ENCODE measurements at places on chromosomes 12 and 14. TPM values are rescaled to one million over a fixed set of nuclear protein-coding genes. Genes with fewer than 3 reads are reported as not detected.
A peak's percentile ranks its signal among the peaks of the same experiment; 100 is the strongest.

DNA sequence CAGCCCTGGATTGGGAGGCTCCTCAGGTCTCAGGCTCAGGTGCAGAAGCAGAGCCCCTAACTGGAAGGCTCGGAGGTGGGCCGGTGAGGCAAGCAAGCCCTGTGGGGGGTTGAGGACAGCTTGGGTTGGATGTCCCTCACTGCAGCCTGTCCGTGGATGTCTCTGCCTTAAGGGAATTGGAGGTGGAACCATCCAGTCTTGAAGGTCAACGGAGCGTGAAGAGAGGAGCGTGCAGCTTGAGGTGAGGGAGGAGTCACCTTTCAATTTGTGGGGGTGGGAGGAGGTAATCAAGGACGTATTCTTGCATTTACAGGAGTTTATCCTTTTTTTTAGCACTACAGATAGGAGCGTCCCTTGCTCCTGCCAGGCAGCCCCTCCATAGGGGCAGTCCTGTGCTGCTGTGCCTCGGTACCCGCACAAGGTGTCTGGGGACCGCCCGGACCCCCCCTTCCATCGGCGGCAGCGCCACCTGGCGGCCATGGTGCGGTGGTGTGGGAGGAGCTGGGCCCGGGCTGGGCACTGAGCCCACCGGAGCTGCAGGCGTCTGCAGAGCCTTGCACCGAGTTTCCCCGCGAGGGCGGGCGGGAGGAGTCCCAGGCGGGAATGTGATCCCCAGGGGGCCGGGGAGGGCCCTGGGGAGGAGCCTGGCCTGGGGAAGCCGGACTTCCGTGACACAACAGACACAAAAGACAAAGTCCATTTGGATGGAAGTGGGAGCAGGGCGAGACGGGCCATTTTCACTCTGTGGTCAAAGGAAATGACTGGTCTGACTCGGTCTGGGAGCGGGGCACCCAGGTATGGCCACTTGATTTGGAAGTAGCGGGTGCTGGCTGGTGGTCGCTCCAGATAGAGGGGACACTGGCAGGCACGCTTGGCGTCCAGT lies 864 bp downstream of the DNAJC22 start:
- DNase-seq: peak; percentile 70

DNA sequence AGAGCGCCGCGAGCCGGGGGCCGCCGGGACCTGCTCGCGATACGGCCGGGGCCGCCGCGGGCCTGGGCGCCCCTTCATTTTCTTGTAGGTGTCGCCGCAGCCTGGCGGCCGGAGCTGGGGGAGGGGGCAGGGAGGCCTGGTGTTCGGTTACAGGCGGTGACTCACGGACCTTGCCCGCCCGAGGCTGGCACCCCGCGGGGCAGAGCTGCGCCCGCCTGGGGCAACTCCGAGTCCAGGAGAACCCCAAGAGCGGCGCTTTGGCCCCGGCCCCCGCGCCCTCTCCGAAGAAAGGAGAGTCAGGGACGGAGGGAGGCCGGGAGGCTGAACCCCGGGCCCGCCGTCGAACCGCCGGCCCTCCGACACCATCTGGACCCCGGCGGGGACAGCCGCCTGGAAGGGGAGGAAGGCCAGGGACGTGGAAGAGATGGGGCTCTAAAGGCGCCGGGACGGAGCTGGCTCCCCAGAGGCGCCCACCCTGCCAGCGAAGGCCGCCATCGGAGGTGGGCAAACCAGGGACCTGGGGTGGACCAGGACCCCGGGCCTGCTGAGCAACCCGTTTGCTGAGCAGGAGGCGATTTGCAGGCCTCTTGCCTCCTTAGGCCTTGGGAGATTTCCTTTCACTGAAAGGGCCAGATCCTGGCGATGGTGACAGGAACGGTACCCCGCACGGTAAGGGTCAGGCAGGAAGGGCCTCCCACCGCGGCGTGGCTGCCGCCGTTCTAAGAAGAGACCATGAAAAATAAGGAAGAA lies 843 bp upstream of the NUAK1 start:
- peak; percentile 83 for DNase-seq

DNA sequence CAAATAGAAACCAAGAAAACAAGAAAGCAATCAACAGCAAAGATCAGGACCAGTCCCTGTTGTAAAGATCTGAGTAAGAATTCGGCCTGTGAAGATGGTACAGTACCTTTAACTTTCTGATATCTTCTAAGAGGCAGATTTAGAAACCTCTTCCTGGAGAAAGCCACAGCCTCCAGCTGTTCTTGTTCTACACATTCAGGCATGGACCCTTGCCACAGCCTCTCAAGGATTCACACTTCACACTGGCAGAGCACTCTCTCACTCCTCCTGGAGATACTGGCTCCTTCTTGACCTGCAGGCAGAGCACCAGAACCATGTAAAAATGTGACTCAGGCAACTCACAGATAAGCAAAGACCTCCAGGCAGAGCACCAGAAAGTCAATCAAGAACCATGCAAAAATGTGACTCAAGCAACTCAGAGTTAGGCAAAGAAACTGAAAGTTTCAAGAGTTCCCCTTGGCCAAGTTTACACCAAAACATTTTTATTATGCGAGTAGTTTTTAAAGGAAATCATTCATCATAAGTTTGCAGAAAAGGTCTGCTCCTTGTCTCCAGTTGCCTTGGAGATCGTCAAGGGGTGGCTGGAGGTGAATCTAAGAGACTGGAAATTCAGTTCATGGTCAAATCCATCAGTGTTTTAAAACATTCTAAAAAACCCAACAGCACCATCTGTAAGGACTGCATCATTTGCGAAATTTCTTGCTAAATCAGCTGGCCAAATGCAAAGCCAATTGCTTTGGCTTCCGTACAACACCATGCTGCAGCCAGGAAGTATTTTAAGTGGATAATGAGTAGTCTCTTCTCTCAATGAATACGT lies 119.3 kb upstream of the MDM1 start:
- peak; percentile 89 for DNase-seq

Gene OR10A7
- polyA plus RNA-seq: not detected

DNA sequence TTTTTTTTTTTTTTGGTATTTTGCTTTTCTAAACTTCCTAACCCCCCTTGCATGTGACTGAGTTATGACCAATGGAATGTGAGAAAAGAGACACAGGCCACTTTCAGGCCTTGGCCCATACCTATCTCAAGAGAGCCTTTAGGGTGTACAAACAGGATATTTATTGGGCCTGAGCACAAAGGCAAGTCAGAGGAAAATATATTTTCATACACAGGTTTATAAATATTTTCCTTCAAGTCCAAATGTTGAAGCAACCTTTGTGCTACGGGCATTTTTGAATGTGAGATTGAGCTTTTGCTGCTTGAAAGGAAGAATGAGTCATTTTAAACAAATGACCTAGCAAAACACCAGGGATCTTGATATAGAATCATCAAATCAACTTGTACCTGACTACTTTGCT lies 228.6 kb upstream of the E2F7 start:
- no peak for DNase-seq

DNA sequence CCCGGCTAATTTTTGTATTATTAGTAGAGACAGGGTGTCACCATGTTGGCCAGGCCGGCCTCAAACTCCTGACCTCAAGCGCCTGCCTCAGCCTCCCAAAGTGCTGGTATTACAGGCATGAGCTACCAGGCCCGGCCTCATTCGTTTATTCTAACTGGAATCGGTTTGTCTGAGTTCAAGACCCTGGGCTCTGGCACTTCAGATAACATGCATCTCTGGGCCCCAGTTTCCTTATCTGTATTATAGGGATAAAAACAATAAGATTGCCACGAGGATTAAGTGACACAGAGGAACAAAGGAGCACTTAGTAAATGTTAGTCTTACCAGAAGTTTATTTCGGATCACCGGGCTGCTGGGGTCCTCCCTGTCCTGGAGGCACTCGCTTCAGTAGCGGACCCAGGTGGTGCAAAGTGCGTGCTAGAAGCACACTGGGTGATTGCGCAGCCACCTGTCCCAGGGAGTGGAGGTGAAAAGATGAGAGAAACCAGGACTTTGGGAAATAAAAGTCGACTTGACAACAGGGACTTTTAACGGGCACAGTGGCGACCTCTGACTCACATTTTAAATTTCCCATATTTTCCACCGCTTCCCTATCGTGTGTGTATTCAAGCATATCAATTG lies 37.5 kb downstream of the ACACB start:
- DNase-seq: no peak

DNA sequence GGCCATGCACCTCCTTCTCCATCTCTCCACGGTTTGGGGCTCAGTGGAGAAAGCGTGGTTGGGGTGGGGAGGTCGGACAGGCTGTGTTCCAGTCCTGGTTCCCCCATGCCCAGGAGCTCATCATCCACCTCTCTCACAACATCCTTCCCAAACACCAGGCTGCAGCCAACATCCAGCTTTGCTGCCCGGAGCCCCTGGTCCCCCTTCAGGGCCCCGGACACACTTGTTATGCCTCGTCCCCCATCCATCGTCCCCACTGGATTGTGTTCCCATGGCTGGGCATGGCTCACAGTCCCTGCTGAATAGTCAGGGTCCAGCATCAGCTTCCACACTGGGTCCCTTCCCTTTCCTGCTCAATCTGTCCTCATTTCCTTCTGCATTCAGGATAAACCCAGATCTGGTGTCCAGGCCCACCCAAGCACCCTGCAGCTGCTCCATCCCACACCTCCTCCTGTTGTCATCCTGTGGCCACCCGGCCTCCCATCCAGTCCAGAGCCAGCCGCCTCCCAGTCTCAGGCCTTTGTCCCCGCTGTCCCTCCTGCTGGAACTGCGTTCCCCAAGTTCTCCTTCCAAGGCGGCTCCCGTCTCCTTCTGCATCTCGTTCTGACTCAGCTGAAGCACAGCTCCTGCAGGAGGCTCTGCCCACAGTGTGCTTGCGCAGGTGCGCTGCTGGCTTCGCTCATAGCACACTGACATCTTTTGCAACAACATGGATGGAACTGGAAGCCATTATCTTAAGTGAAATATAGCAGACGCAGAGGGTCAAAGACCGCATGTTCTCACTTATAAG lies 211.4 kb upstream of the RTL1 start:
- DNase-seq: no peak

GRCh38 chr12:103249607-103250006 lies 246.2 kb downstream of the C12orf42 start:
- DNase-seq: no peak

DNA sequence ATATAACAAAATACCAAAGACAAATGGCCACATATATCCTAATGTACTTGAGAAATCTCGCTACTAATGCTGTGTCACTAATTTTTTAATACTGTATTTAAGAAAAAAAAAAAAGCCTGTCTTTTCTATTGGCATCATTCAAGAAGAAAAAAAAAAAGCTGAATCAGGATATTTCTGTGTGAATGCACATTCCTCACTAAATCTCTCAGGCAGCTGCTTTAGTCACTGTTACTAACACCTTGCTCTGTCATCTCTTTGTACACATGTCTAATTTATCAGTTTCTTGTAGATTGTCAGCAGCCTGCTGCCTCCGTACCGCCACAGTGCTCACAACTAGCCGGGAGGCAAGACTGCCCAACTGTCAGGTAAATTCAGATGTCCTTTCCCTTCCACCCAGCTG lies 32.0 kb upstream of the FGD4 start:
- no peak for DNase-seq

GRCh38 chr12:109524466-109525278 lies 47.2 kb downstream of the UBE3B start:
- DNase-seq: no peak

Gene BAG5
- 19.8 TPM for polyA plus RNA-seq

Gene AQP6
- 0.16 TPM for polyA plus RNA-seq

- no peak for DNase-seq
Observed at GRCh38 chr14:69351385-69351784, 46.7 kb downstream of the ERH start.

DNA sequence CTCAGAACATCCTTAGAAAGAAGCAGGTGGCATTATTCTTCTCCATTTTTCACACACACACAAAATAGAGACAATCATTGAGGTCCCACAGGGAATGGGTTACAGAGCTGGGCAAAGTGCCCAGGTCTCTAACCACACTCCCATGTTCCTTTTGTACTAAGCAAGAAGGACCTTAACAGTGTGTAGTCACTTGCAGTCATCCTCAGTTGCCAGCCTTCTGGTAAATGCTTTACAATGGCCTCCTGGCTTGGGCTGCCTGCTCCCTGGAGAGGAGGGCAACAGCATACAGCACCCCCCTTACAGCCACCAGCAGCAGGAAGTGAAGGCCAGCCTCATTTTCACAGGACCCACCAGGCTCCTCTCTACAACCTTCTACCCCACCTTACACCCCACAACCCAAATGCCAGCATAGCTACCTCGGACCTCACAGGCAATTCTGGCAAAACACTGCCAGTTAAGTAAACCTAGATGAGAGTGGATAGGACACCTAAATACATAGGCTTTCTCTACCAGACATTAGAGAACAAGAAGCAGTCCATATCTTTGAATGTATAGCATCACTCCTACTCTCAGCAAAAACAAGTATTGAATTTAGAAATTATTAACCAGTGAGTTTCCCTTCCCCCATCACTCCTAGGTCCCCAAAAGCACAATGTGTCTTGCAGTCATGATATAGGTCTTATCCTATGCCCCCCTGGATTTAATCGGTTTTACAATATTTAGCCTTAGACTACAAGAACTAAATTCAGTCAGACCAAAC lies 88.1 kb downstream of the PPP2R5E start:
- peak; percentile 22 for DNase-seq

Gene FAM181A
- 0.15 TPM for polyA plus RNA-seq

GRCh38 chr14:100903672-100904185 lies at the start of gene RTL1:
Gene RTL1 (minus strand): TSS chr14:100903722. CDS start chr14:100884788, 18,934 bp downstream.
- no peak for DNase-seq

DNA sequence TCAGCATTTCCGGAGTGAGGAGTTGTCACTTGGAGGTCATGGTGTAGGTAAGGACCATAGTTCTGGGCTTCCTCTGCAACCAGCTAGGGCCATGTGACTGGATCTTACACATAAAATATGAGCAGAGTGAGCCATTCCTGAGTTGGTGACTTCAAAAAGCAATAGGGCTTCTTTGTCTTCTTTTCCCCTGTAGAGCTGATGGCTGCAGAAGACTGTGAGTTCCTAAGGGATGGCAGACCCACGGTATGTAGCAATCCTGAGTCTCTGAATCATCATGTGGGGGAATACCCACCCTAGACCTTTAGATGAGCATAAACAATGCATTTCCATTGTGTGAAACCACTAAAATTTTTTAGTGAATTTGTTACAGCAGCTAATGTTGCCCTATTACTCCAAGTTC lies 151.1 kb upstream of the TBX3 start:
- no peak for DNase-seq

Gene CMAS
- 30.9 TPM for polyA plus RNA-seq

GRCh38 chr12:122788387-122788786 lies 14.0 kb downstream of the CCDC62 start:
- no peak for DNase-seq

Gene SMOC1
- 5.0 TPM for polyA plus RNA-seq

Gene LGR5
- 6.3 TPM for polyA plus RNA-seq

Data from muscle of leg (tissue), 16 donors.